Caco-2 (cell line): ENCODE measurements at places on chromosomes 6 and 20. TPM values are rescaled to one million over a fixed set of nuclear protein-coding genes. Genes with fewer than 3 reads are reported as not detected.
A peak's percentile ranks its signal among the peaks of the same experiment; 100 is the strongest.

GRCh38 chr6:50848989-50849795, 30.5 kb downstream of the TFAP2B start:
- H3K27me3 ChIP-seq: no peaks in the 10 kb centered on the region; the same call in 1 of the 2 replicates
- H3K4me3 ChIP-seq: no peak overlapping the region
- H3K27ac ChIP-seq: no peak overlapping the region
- DNase-seq: no peak

Gene ANKRD66
- not detected in 2 replicates for total RNA-seq

DNA sequence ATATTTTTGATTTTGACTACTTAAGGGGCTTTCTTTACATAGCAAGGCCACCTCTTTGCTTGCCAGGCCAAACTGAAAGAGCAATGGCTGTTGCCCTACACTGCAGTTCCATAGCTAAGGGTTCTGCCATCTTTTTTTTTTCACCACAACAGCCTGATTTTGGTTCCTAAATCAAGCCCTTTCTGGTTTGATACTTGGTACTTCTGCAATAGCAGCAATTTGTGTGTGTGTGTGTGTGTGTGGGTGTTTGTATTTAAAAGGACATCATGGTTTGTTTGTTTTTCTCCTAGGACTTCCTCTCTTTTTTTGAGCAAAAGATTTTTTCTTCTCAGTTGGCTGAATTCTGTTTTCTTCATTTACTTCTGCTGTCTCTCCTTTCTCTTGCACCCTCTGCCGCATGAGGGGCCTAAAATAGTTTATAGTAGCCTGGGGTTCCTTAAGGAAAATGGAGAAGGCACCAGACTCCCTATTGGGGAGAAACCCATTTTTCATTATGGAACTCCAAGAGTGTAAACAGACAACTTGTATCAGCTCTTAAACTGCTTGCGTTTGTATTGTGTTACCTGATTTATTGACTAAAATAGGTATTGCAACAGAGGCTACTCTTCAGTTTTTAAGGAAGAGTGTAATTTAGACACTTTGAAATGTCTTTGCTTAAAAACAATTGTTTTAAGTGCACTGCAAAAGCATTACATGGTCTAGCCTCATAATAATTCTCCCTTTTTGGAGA, 12.2 kb upstream of the GCLC start:
- no peaks in the 10 kb centered on the region for H3K4me1 ChIP-seq
- H3K27ac ChIP-seq: no peak overlapping the region
- DNase-seq: no peak
- H3K4me3 ChIP-seq: no peak overlapping the region

GRCh38 chr6:411402-412145, 20.0 kb downstream of the IRF4 start:
- no peak overlapping the region for H3K27ac ChIP-seq
- no peaks in the 10 kb centered on the region for H3K36me3 ChIP-seq
- no peak overlapping the region for H3K4me3 ChIP-seq
- no peaks in the 10 kb centered on the region; the same call in 1 of the 2 replicates for H3K27me3 ChIP-seq
- H3K4me1 ChIP-seq: no peaks in the 10 kb centered on the region

DNA sequence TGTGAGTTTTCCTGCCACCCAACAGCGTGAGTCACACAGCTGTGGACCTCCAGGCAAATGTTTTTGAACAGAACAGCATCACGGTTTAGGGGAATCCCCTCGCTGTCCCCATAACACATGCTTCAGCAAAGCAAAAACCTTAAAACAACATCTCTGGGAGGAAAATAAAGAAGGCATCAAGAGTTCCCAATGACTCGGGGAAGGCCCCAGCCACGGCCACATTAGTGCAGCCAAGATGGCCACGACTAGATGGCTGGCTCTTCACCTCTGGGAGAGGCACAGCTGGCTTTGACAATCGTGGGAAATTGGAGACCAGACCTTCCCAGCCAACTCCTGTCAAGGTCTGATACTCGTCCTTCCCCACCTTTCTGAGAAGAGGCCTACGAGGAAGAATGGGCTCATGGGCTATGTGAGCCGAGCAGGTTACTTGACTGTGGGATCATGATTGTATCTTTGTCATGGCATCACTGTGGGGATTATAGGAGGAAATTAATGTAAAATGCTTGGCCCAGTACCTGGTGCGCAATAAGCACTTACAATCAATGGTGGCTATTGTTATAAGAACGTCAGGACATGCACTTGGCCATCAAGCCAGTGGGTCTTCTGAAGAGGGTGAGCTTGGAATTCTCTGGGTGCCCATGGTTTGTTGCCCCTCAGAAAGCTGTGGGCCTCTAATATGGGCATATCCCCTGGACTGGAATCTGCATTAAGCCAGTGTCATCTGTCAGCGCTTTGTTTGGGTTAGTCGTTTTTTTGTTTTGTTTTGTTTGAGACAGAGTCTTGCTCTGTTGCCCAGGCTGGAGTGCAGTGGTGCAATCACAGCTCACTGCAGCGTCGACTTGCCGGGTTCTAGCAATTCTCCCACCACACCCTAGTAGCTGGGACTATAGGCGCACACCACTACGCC, 43.6 kb downstream of the FGD2 start:
- H3K36me3 ChIP-seq: no peaks in the 10 kb centered on the region
- H3K27ac ChIP-seq: no peak overlapping the region
- no peak overlapping the region for H3K4me3 ChIP-seq
- no peak for DNase-seq
- H3K4me1 ChIP-seq: peaks cover 13% of the 10 kb centered on the region

DNA sequence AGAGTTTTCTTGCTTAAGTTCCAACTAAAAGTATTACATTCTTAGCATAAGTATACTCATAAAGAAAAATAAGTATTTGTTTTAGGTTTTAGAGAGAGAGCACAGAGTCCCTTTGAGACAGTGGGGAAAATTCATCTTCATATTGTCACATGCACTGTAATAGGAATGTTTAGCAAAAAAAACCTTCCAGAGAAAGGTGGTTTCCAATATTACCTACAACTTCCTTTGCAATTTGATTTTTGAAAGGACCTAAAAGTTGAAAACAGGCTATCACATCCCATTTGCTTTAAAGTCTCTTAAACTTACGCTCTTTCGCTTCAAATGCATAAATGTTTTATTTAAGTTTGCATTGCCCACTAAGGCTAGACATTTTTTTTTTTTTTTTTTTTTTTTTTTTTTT, 86.4 kb downstream of the OPRM1 start:
- H3K36me3 ChIP-seq: no peaks in the 10 kb centered on the region
- no peak for DNase-seq
- no peaks in the 10 kb centered on the region for H3K27me3 ChIP-seq

DNA sequence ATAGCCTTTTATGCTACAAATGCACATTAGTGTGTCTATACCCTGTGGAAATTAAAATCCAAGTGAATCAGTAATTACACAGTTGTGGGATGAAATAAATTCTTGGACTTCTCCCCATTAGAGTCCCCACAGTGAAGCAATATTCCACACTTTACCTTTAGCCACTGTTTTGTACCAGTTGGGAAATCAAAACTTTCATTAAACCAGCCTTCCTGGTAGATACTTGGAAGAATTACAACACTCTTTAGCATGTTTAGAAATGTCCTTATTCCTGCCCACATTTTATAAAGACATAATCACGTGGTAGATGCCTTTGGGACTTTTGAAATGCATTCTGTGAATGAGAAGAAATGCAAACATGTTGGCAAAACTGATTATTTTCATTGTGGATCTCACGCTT, 49.0 kb upstream of the ANKEF1 start:
- no peak overlapping the region for H3K4me3 ChIP-seq
- H3K27ac ChIP-seq: no peak overlapping the region
- H3K27me3 ChIP-seq: no peaks in the 10 kb centered on the region; the same call in 1 of the 2 replicates
- no peaks in the 10 kb centered on the region for H3K36me3 ChIP-seq
- DNase-seq: no peak

GRCh38 chr6:37160922-37161778, 8.8 kb upstream of the PIM1 start:
- H3K27me3 ChIP-seq: no peaks in the 10 kb centered on the region
- H3K27ac ChIP-seq: peak overlapping the region; percentile 68
- no peak for DNase-seq
- peaks cover 27% of the 10 kb centered on the region for H3K4me1 ChIP-seq
- H3K36me3 ChIP-seq: no peaks in the 10 kb centered on the region

DNA sequence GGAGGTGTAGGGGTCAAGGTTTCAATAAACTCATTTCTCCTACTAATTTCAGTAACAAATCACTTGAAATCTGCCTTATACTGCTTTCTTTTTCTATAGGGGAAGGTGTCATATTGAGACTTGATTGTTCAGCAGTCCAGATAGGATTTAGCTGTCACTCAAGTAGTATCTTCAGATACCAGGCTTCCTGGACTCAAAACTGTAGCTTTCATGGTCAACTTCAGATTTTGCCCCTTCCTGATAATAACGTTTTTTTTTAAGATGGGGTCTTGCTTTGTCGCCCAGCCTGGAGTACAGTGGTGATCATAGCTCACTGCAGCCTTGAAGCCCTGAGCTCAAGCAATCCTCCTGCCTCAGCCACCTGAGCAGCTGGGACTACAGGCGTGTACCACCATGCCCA, 77.8 kb downstream of the JAG1 start:
- no peak for DNase-seq
- H3K27ac ChIP-seq: no peak overlapping the region
- H3K4me1 ChIP-seq: peaks cover 10% of the 10 kb centered on the region; the same call in 1 of the 2 replicates
- no peaks in the 10 kb centered on the region for H3K36me3 ChIP-seq
- no peak overlapping the region for H3K4me3 ChIP-seq
- no peaks in the 10 kb centered on the region for H3K27me3 ChIP-seq

GRCh38 chr6:130190701-130191690, 31.8 kb downstream of the SAMD3 start:
- H3K27ac ChIP-seq: no peak overlapping the region
- no peaks in the 10 kb centered on the region for H3K36me3 ChIP-seq
- no peaks in the 10 kb centered on the region for H3K4me1 ChIP-seq

Gene DSP
- total RNA-seq: 191 and 193 TPM in 2 replicates

DNA sequence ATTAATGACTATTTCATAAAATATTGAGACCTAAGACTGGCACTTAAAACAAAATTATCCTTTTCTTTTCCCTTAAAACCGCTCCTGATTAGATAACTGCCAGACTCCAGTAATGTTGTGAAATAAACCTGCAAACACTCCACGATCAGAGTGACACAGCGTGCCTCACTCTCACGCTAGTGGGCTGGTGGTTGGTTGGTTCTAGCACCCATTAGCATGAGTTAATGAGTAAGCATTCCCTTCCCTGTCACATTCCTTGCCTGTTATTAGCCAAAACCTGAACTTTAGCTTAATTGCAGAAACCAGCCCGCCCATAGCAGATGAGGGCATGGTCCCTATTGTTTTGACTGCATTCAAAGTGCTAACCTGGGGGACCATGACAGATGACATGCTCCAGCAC, 193.4 kb downstream of the CD83 start:
- H3K4me3 ChIP-seq: no peak overlapping the region
- DNase-seq: peak; percentile 35
- no peaks in the 10 kb centered on the region for H3K27me3 ChIP-seq
- H3K4me1 ChIP-seq: peaks cover 42% of the 10 kb centered on the region
- no peaks in the 10 kb centered on the region for H3K36me3 ChIP-seq

Gene BTN1A1
- 7.3 and 8.3 TPM in 2 replicates for total RNA-seq
